ENCODE measurements at places on chromosomes 6 and 20. TPM values are rescaled to one million over a fixed set of nuclear protein-coding genes. Genes with fewer than 3 reads are reported as not detected.
A peak's percentile ranks its signal among the peaks of the same experiment; 100 is the strongest.

The CCDC28A gene
- 8.9 TPM for total RNA-seq

The ARMC12 gene
- total RNA-seq, result 0.52 TPM

The EYA4 gene
- total RNA-seq, result 1.7 TPM

The KHDC1L gene
- total RNA-seq, result 0.66 TPM

- DNase-seq, result no peak
- no peak overlapping the region for H3K27ac ChIP-seq
- H3K27me3 ChIP-seq, result no peaks in the 10 kb centered on the region
- H3K4me3 ChIP-seq, result no peak overlapping the region
- no peaks in the 10 kb centered on the region for H3K4me1 ChIP-seq
Measured at GRCh38 chr20:23078351-23079015, 7.6 kb downstream of the CD93 start.

- DNase-seq, result no peak
- H3K4me3 ChIP-seq, result no peak overlapping the region
- H3K36me3 ChIP-seq, result no peaks in the 10 kb centered on the region
- no peak overlapping the region for H3K27ac ChIP-seq
- no peaks in the 10 kb centered on the region for H3K4me1 ChIP-seq
Measured at GRCh38 chr20:47862574-47863240, 77.4 kb upstream of the SULF2 start.

DNA sequence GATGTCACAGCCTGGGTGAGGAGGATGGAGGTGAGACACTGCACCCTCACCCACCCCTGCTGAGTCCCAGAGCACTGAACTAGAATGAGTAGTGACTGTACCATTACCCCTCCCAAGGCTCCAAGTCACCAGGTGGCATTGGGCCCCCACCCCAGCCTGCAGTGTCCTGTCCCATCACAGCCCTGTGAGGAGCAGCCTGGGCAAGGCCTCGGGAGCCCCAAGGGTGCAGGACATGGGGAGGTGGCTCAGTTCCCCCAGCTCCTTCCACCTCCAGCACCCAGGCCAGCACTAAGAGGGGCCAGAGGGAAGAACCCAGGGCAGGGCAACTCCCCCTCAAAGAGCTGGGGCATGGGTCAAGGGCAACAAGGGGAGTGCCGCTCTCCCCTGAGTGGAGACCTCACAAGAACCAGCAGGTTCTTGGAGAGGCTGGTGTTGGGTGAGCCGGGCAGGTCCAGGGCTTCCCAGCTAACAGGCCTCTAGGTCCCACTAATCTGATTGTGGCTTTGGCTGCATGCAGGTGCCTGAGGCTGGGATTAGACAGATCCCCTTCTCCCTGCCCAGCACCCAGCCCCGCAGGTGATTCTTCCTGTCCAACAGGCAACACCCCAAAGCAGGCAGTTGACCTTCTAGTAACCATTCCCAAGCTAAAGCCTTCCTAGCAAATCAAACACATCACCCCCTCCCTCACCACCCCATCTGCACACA is 2.6 kb downstream of the CST4 start:
- no peaks in the 10 kb centered on the region for H3K27me3 ChIP-seq
- H3K4me3 ChIP-seq, result no peak overlapping the region
- no peaks in the 10 kb centered on the region for H3K36me3 ChIP-seq

GRCh38 chr20:56656632-56657031 is 27.5 kb downstream of the TFAP2C start:
- no peak for DNase-seq
- no peaks in the 10 kb centered on the region for H3K4me1 ChIP-seq
- H3K27ac ChIP-seq, result no peak overlapping the region
- no peaks in the 10 kb centered on the region for H3K27me3 ChIP-seq
- no peaks in the 10 kb centered on the region for H3K36me3 ChIP-seq
- H3K4me3 ChIP-seq, result no peak overlapping the region

DNA sequence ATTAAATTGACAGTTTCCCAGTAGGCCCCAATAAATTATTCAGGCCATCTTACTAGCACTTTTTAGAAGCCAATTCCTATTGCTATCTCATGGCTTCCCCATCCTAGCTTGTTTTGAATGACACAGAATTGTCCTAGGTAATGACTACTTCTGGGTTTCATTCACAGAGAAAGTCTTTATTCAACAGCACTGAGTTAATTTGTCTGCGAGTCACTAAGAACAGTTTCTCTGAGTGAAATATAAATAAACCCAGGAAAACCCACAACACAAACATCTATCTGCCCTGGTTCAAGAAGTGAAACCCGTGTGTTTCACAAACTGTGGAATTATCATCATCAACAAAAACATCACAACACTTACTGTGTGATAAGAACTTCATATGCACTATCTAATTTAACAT is 1366.8 kb downstream of the EPHA7 start:
- H3K4me3 ChIP-seq, result no peak overlapping the region
- DNase-seq, result no peak
- H3K27ac ChIP-seq, result no peak overlapping the region
- no peaks in the 10 kb centered on the region for H3K36me3 ChIP-seq

DNA sequence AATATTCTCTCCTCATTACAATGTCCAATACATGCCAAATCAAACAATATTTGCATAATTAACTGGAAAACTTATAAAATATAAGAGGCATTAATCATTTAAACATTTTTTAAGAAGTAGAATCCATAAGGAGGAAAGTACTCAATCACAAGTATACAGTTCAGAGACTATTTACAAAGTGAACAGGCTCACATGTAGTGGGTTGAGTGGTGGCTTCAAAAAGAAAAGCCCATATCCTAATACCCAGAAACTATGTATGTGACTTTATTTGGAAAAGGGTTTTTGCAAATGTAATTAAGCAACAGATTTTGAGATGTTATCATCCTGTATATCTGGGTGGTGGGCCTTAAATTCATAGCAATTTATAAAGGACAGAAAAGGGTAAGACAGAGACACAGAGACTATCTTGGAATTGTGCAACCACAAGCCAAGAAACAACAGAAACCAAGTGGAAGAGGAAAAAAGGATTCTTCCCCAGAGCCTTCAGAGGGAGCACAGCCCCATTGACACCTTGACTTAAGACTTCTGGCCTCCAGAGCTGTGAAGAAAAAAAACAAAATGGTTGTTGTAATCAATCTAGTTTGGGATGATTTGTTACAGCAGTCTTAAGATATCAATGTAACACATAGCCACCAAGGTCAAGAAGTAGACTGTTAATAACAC is 32.7 kb upstream of the CRISP1 start:
- no peaks in the 10 kb centered on the region for H3K36me3 ChIP-seq
- no peaks in the 10 kb centered on the region for H3K4me1 ChIP-seq
- no peak overlapping the region for H3K4me3 ChIP-seq
- no peak overlapping the region for H3K27ac ChIP-seq
- DNase-seq, result no peak

DNA sequence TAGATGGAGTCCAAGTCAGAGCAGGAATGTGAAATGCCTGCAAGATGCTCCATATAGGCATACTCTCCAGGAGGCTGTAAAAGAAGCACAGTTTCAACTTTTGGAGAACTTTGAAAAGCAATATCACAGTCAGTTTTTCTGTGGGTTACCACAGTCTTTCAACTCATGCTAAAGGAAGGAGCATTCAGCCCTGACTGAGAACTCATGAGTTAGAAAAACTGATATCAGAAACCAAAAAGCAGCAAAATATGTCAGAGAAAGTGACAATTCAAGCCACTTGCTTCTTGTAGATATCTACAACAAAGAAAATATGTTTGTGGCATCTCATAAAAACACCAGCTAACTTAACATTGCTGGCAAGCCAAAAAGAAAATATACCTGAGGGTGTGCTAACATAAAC is 36.1 kb upstream of the PTCHD4 start:
- no peak for DNase-seq
- H3K27me3 ChIP-seq, result no peaks in the 10 kb centered on the region
- no peaks in the 10 kb centered on the region for H3K36me3 ChIP-seq

DNA sequence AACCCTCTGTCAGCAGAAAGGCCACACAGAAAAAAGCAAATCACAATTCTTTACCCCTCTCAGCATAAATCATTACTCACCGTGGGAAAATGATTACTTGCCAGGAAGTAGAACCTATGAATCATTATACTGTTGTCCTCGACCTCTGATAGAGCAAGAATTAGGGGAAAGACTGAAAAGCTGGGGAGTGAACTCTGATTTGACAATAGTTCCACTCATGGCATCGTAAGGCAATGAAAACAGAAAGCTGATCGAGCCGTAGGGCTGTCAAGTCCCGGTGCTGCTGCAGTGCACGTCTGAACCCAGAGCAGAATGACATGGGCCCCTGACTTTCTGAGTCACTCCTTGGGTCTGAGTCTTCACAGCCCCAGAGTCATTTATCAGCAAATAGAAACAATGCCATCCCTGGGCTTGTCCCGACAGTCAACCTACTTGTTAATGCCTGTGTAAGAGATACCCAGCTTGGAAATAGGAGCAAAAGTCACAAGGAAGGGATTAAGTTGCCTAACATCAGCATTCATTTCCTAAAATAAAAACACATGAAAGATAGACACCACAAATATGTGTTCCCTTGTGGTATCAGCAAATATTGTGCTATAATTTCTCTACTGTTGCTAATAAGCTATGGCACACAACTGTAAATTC is 224.8 kb upstream of the MARCKS start:
- H3K36me3 ChIP-seq, result no peaks in the 10 kb centered on the region
- H3K4me3 ChIP-seq, result peak overlapping the region; percentile 53
- no peak overlapping the region for H3K27ac ChIP-seq
- DNase-seq, result no peak
- peaks cover 1% of the 10 kb centered on the region for H3K4me1 ChIP-seq

DNA sequence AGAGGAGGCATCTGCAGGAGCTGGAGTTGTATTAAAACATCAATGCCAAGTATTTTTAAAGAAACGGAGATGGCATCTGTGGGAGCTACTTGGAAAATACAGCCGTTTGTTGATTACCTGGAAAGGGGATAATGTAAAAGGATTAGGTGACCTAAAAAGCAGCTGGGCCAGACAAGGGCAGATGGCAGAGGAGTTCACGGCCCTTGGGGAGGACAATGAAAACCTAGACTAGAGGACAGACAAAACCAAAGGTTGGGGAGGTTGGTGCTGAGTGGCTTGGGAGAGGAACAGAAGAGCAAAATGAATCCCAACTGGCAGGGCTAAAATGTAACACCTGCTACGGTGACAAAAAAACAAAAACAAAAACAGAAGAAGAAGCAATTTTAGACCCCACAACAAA is 260.5 kb upstream of the JARID2 start:
- H3K36me3 ChIP-seq, result no peaks in the 10 kb centered on the region
- no peak overlapping the region for H3K27ac ChIP-seq
- no peak overlapping the region for H3K4me3 ChIP-seq
- no peaks in the 10 kb centered on the region for H3K27me3 ChIP-seq

DNA sequence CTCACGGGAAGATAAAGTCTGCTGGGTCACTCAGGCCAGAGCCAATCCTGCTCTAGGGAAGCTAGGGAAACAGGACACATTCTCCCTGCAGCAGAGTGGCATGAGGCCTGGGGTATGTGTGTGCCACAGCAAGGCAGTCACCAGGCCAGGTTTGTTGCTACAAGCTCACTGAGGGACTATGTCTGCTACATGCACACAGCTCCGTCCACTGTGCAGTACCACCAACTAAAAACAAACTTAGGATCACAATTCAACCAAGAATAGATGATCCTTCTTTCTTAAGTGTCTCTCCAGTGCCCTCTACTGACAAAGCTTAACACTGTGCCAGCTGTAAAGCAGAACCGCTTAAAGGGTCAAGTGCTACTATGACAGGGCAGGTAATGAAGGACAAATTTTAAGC is 192.5 kb downstream of the PTPRK start:
- no peaks in the 10 kb centered on the region for H3K4me1 ChIP-seq
- no peak overlapping the region for H3K27ac ChIP-seq
- no peaks in the 10 kb centered on the region for H3K36me3 ChIP-seq
- H3K27me3 ChIP-seq, result no peaks in the 10 kb centered on the region

- no peak overlapping the region for H3K27ac ChIP-seq
- DNase-seq, result no peak
- no peak overlapping the region for H3K4me3 ChIP-seq
- H3K27me3 ChIP-seq, result no peaks in the 10 kb centered on the region
Measured at GRCh38 chr20:4413314-4414049, 308.2 kb upstream of the PRND start.

Measured in aorta (tissue), 5 donors.